ENCODE measurements at places on chromosomes 11 and 22. TPM values are rescaled to one million over a fixed set of nuclear protein-coding genes. Genes with fewer than 3 reads are reported as not detected.

The SLC1A2 gene
- 5.4 TPM for total RNA-seq

The ZNHIT2 gene
- 8.2 TPM for total RNA-seq

The FAM227A gene
- 1.7 TPM for total RNA-seq

The KCNJ1 gene
- total RNA-seq: under 0.01 TPM

The TRIM48 gene
- not detected for total RNA-seq

The KRTAP5-10 gene
- total RNA-seq: not detected

The JRKL gene
- 16.9 TPM for total RNA-seq

The PLET1 gene
- total RNA-seq: not detected

The CDC45 gene
- 38.7 TPM for total RNA-seq

The TMX2 gene
- total RNA-seq: 76.1 TPM

The CCDC89 gene
- 3.7 TPM for total RNA-seq

The UCP3 gene
- total RNA-seq: 0.38 TPM

The SEPTIN3 gene
- not detected for total RNA-seq

The CHRDL2 gene
- under 0.01 TPM for total RNA-seq

The SLC16A8 gene
- total RNA-seq: 0.85 TPM

The MRGPRF gene
- total RNA-seq: 10.1 TPM

The MMP12 gene
- total RNA-seq: not detected

The SMIM35 gene
- total RNA-seq: not detected

The ME3 gene
- total RNA-seq: 23.4 TPM

The MS4A7 gene
- total RNA-seq: not detected

The HOATZ gene
- total RNA-seq: not detected

The ADM2 gene
- total RNA-seq: 0.58 TPM

The FUT4 gene
- 6.2 TPM for total RNA-seq

The ZDHHC13 gene
- 26.3 TPM for total RNA-seq

The GNG3 gene
- not detected for total RNA-seq

The NPAT gene
- total RNA-seq: 10.2 TPM

The ST3GAL4 gene
- 24.5 TPM for total RNA-seq

The LMO1 gene
- 0.19 TPM for total RNA-seq

The ARHGAP42 gene
- total RNA-seq: 13.0 TPM

The C1QTNF4 gene
- total RNA-seq: not detected

The PRR33 gene
- total RNA-seq: not detected

The VPREB1 gene
- total RNA-seq: not detected

The USP35 gene
- total RNA-seq: 16.1 TPM

The MAJIN gene
- total RNA-seq: not detected

The ADORA2A gene
- 13.2 TPM for total RNA-seq

The GSTT2B gene
- total RNA-seq: 4.2 TPM

The SCGB1D2 gene
- not detected for total RNA-seq

The UBQLNL gene
- total RNA-seq: not detected

The KRTAP5-2 gene
- total RNA-seq: not detected

The RFPL1 gene
- total RNA-seq: not detected

The MOV10L1 gene
- total RNA-seq: 5.1 TPM

The LRRN4CL gene
- total RNA-seq: 9.6 TPM

The RFPL2 gene
- not detected for total RNA-seq

The YPEL4 gene
- 2.8 TPM for total RNA-seq

The NAALADL1 gene
- 16.9 TPM for total RNA-seq

The SPI1 gene
- not detected for total RNA-seq

The CTR9 gene
- total RNA-seq: 42.6 TPM

The LRP4 gene
- total RNA-seq: 5.1 TPM

The OR52E6 gene
- not detected for total RNA-seq

The IL18 gene
- total RNA-seq: under 0.01 TPM
